ENCODE measurements at places on chromosomes 5 and 9. TPM values are rescaled to one million over a fixed set of nuclear protein-coding genes. Genes with fewer than 3 reads are reported as not detected.

EXOSC2 gene
- 23.0 TPM for total RNA-seq

DNA sequence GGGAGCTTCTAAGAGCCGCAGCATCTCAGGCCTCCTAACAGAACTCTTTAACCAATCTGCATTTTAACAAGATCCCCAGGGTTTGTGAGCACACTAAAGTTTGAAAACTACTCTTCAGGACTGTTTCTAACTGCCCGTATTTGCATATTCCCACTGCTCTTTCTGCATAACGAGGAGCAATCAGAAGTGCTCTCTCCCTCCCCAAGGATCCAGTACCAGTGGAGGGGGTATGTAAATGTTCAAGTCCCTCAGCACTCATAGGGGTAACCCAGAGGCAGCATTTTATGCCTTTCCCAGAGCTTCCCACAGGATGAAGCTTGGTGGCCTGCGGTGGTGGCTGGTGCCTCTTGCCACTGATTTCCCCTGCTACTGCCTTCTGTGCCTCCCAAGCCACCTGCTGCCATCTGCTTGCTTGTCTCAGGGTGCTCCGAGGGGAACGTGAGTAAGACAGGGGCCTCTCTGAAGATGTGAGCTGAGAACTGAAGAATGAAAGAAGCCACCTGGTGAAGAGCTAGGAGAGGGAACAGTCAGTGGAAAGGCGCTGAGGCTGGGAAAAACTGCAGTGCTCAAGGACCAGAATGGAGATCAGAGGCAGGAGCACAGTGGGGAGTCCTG is 30.0 kb upstream of the PPP1R2B start:
- H3K4me3 ChIP-seq: no peak overlapping the region
- H3K36me3 ChIP-seq: no peaks in the 10 kb centered on the region
- no peak for DNase-seq
- H3K27me3 ChIP-seq: no peaks in the 10 kb centered on the region
- H3K4me1 ChIP-seq: no peaks in the 10 kb centered on the region

DNA sequence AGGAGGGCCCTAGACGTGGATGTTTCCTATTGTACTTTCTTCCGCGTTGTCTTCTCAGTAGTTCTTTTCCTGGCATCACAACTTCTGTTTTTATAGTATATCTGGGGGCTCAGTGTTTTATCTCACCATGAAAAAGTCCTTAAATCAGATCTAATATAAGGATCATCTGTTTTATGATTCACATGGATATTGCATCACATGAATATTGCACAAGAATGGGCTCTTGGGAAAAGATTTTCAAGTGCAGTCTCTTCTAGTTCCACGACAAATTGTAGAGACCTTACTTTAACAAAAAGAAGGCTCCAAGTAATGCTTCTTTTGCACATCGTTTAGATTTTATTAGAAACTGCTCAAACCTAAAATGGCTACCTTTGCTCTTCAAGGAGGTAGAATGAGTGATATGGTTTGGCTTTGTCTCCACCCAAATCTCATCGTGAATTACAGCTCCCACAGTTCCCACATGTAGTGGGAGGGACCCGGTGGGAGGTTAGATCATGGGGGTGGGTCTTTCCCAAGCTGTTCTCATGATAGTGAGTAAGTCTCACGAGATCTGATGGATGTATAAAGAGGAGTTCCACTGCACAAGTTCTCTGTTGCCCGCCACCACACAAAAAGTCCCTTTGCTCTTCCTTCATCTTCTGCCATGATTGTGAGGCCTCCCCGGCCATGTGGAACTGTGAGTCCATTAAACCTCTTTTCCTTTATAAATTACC is 53.7 kb upstream of the FAM120A start:
- no peak overlapping the region for H3K4me3 ChIP-seq
- H3K4me1 ChIP-seq: peaks cover 4% of the 10 kb centered on the region
- H3K27ac ChIP-seq: no peak overlapping the region
- H3K27me3 ChIP-seq: no peaks in the 10 kb centered on the region

DNA sequence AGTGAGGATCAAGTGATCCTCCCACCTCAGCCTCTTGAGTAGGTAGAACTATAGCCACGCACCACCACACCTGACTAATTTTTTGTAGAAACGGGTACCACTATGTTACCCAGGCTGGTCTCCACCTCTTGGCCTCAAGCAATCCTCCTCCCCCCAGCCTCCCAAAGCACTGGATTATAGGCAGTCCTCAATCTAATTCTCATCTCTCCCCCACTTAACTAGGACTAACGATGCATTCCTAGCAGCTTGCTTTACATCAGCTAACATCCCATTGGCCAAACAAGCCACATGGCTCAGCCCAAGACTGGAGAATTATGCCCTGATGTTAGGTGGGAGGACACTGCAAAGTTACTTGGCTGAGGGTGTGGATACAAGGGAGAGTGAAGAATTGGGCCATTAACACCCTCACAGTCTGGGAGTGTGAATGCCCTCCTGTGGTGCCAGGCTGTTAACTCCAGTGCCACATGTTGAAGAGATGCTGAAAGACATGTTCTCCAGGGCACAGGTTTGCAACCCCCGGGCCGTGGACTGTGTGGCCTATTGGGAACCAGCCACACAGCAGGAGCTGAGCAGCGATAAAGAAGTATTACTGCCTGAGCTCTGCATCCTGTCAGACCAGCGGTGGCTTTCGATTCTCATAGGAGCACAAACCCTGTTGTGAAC is 5.3 kb upstream of the ZNF367 start:
- H3K4me3 ChIP-seq: no peak overlapping the region
- peaks cover 19% of the 10 kb centered on the region for H3K4me1 ChIP-seq
- H3K36me3 ChIP-seq: no peaks in the 10 kb centered on the region
- no peaks in the 10 kb centered on the region for H3K27me3 ChIP-seq
- H3K27ac ChIP-seq: no peak overlapping the region

GRCh38 chr9:447230-448025 is 232.8 kb downstream of the DOCK8 start:
- no peaks in the 10 kb centered on the region for H3K4me1 ChIP-seq
- H3K36me3 ChIP-seq: peaks cover 51% of the 10 kb centered on the region
- no peaks in the 10 kb centered on the region for H3K27me3 ChIP-seq

- H3K27ac ChIP-seq: no peak overlapping the region
- no peak for DNase-seq
- peaks cover 50% of the 10 kb centered on the region for H3K4me1 ChIP-seq
- H3K4me3 ChIP-seq: no peak overlapping the region
- H3K36me3 ChIP-seq: no peaks in the 10 kb centered on the region
Observed at GRCh38 chr5:54531546-54531945, 14.0 kb downstream of the SNX18 start.

GRCh38 chr5:144183254-144183889 is 12.7 kb downstream of the KCTD16 start:
- H3K4me3 ChIP-seq: no peak overlapping the region
- H3K4me1 ChIP-seq: peaks cover 11% of the 10 kb centered on the region
- H3K27ac ChIP-seq: no peak overlapping the region
- H3K36me3 ChIP-seq: no peaks in the 10 kb centered on the region
- H3K27me3 ChIP-seq: no peaks in the 10 kb centered on the region

GRCh38 chr9:14565352-14566016 is 127.7 kb downstream of the ZDHHC21 start:
- DNase-seq: no peak
- H3K4me1 ChIP-seq: no peaks in the 10 kb centered on the region
- no peaks in the 10 kb centered on the region for H3K36me3 ChIP-seq
- no peak overlapping the region for H3K4me3 ChIP-seq
- H3K27ac ChIP-seq: no peak overlapping the region

DNA sequence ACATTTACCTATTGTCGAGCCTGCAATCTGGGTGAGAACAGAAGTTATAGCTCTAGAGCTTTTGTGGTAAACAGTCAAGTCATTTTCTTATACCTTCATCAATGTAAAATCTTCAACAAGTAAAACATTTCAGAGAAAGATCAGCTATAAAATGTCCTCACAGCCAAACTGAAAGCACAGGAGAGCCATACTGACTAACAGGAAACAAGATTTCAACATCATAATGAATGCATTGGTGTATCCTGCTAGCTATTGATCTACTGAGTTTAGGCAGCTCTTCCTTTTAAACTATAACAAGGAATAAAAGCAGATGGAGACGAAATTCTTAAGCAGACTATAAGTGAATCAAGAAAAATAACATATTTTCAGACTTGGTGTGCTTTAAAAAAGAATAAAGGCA is 1522.9 kb upstream of the WWC1 start:
- no peak for DNase-seq
- H3K4me1 ChIP-seq: no peaks in the 10 kb centered on the region
- H3K36me3 ChIP-seq: no peaks in the 10 kb centered on the region

- H3K27me3 ChIP-seq: no peaks in the 10 kb centered on the region
- no peaks in the 10 kb centered on the region for H3K36me3 ChIP-seq
- H3K4me3 ChIP-seq: no peak overlapping the region
- H3K27ac ChIP-seq: no peak overlapping the region
- no peaks in the 10 kb centered on the region for H3K4me1 ChIP-seq
Observed at GRCh38 chr5:68748101-68748500, 345.7 kb upstream of the SLC30A5 start.
